H9 (cell line): ENCODE measurements at places on chromosomes 5 and 9. TPM values are rescaled to one million over a fixed set of nuclear protein-coding genes. Genes with fewer than 3 reads are reported as not detected.

The IL4 gene
- total RNA-seq, result not detected in 2 replicates

The IRF1 gene
- total RNA-seq, result 7.2 and 8.7 TPM in 2 replicates

The FGF1 gene
- total RNA-seq, result 3.2 and 4.6 TPM in 2 replicates

The DMRTA1 gene
- total RNA-seq, result 2.5 and 2.8 TPM in 2 replicates

The ACTBL2 gene
- not detected in 2 replicates for total RNA-seq

The NPR3 gene
- total RNA-seq, result not detected in 2 replicates

The MTX3 gene
- total RNA-seq, result 22.3 and 24.1 TPM in 2 replicates

The LECT2 gene
- total RNA-seq, result not detected in 2 replicates

The CCDC180 gene
- 5.9 and 6.1 TPM in 2 replicates for total RNA-seq

The C9orf153 gene
- total RNA-seq, result 0.17 TPM in 1 of 2 replicates, not detected in the other

The NME5 gene
- 0.66 and 0.96 TPM in 2 replicates for total RNA-seq

The PLAC8L1 gene
- total RNA-seq, result 0.52 and 0.64 TPM in 2 replicates

The SLC28A3 gene
- total RNA-seq, result not detected in 2 replicates

The HDAC3 gene
- total RNA-seq, result 98.3 and 98.5 TPM in 2 replicates

The PCDHB3 gene
- total RNA-seq, result 2.0 and 2.3 TPM in 2 replicates

The LPAR1 gene
- total RNA-seq, result 0.99 and 1.3 TPM in 2 replicates

The KCTD16 gene
- 0.09 and 0.11 TPM in 2 replicates for total RNA-seq

The PCDHB4 gene
- total RNA-seq, result 1.3 and 1.6 TPM in 2 replicates

The CCL19 gene
- total RNA-seq, result not detected in 2 replicates

The EQTN gene
- not detected in 2 replicates for total RNA-seq

The PTPN3 gene
- total RNA-seq, result 2.2 and 2.6 TPM in 2 replicates

The PRDM9 gene
- total RNA-seq, result not detected in 2 replicates

The CSF1R gene
- 0.13 TPM in 1 of 2 replicates, not detected in the other for total RNA-seq

The FBP1 gene
- 1.9 and 2.2 TPM in 2 replicates for total RNA-seq

The FAM169A gene
- 63.1 and 67.7 TPM in 2 replicates for total RNA-seq

The OR13J1 gene
- total RNA-seq, result not detected in 2 replicates

The PCDHB2 gene
- total RNA-seq, result 26.3 and 27.7 TPM in 2 replicates

The FAM221B gene
- not detected in 2 replicates for total RNA-seq

The FCHO2 gene
- total RNA-seq, result 5.8 and 7.1 TPM in 2 replicates

The ARL14EPL gene
- not detected in 2 replicates for total RNA-seq

The PCDHA4 gene
- 3.5 and 3.9 TPM in 2 replicates for total RNA-seq

The COL15A1 gene
- 0.15 TPM in 1 of 2 replicates, not detected in the other for total RNA-seq

The FOXD1 gene
- total RNA-seq, result 0.20 and 0.31 TPM in 2 replicates

The CER1 gene
- total RNA-seq, result 22.3 and 24.3 TPM in 2 replicates

The NR5A1 gene
- 0.37 and 0.46 TPM in 2 replicates for total RNA-seq

The WNK2 gene
- 69.4 and 70.5 TPM in 2 replicates for total RNA-seq

The CTXN3 gene
- not detected in 2 replicates for total RNA-seq

The LRRC19 gene
- total RNA-seq, result not detected in 2 replicates

The NPDC1 gene
- total RNA-seq, result 51.8 and 57.6 TPM in 2 replicates

The TEX48 gene
- total RNA-seq, result not detected in 2 replicates

The ACOT12 gene
- total RNA-seq, result not detected in 2 replicates

The CARTPT gene
- total RNA-seq, result not detected in 2 replicates

The ST8SIA4 gene
- not detected in 2 replicates for total RNA-seq

The KIAA0825 gene
- total RNA-seq, result 1.8 and 1.9 TPM in 2 replicates

The AMBP gene
- 0.20 and 0.81 TPM in 2 replicates for total RNA-seq

The PCDHGA9 gene
- total RNA-seq, result 0.83 and 1.3 TPM in 2 replicates

The GFI1B gene
- not detected in 2 replicates for total RNA-seq

The ATP6V1G1 gene
- total RNA-seq, result 119 and 120 TPM in 2 replicates

The BTNL3 gene
- not detected in 2 replicates for total RNA-seq

The ANKDD1B gene
- total RNA-seq, result 0.33 and 0.44 TPM in 2 replicates

The ACER2 gene
- 8.9 and 9.6 TPM in 2 replicates for total RNA-seq

The LRSAM1 gene
- total RNA-seq, result 15.0 and 16.2 TPM in 2 replicates

The GARIN3 gene
- total RNA-seq, result not detected in 2 replicates

The CA9 gene
- total RNA-seq, result 0.94 and 1.9 TPM in 2 replicates

The CTSV gene
- total RNA-seq, result 82.2 and 85.5 TPM in 2 replicates

The FOXD4L3 gene
- 0.26 TPM in 1 of 2 replicates, not detected in the other for total RNA-seq

The RNF224 gene
- total RNA-seq, result 0.15 and 0.20 TPM in 2 replicates

The SNAPC4 gene
- 29.7 TPM in 2 replicates for total RNA-seq
